Activated CD4-positive, alpha-beta T cell treated with anti-CD3 and anti-CD28 coated beads, Interleukin-2, amount 10 ng/mL, durations not matched to agents 24 days and 14 days (primary cell): ENCODE measurements at places on chromosomes 11 and 22.
A peak's percentile ranks its signal among the peaks of the same experiment; 100 is the strongest.

DNA sequence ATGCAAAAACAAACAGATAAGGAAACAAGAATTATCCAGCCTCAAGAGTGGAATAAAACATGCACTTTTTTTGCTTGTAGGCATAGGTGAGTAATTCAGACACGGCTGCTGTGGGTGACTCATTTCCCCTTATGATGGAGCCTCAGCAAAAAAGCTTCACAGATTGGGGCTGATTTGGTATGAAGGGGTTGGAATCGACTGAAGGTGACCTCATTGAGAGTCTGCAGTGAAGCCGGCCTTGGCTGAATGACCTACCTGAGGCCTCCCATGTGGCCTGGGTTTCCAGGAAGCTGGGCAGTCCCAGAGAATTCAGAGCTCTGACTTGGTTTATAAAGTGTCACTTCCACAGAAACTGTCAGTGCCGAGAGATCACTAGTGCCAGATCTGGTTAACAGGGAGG is 34.2 kb upstream of the VPREB1 start:
- peak; percentile 86 for DNase-seq

- no peak for DNase-seq
Measured at GRCh38 chr11:46857666-46858065, 11.6 kb upstream of the CKAP5 start.

GRCh38 chr11:67611165-67611564 is 4.4 kb downstream of the NDUFV1 start:
- DNase-seq: peak; percentile 56

DNA sequence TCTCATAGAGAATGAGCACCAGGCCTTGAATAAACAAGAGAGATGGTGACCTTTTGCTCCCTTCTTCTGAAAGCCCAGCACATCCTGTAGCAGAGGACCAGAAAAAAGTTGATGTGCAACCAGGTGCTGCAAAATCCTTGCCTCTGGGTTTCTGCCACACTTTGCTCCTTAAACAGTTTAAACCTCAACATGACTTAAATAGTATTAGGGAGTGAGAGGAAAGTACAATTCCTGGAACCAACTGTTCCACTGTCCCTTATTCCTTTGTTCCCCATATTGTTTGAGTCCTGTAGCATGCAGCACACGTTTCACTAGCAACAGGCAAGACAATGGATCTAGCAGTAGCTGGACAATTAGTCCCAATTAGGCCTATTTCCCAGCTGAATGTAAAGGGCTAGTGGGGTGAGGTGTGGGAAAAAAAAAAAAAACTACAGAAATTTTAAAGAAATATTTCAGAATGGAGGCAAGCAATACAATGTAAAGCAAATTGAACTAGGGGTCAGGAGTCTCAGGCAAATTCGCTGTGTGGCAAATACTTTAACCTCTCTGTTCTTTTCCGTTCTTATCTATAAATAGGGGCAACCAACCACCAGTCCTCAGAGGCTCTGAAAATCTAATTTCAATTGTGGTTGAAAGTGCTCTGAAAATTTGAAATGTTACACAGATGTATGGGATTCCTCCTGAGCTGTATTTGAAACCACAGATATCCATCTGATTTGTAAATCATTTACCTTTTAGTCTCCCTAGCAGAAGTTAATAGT is 6.6 kb downstream of the MPPED2 start:
- no peak for DNase-seq

DNA sequence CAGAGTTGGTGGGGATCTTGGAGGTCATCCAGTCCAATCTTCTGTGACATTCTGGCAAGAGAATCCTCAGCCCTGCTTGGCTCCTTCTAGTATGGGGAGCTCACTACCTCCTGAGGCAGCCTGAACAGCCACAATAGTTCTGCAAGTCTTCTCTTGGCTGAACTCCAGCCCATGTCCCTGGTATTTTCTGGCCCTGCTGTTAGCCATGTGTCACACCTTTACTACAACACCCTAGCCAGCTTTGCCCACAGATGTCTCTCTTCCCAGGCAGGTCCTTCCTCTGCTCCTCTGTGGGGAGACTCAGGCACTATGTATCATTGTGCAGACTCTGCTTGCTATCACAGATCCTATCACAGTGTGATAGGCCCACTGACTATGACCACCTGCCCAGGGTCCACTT is 297.7 kb downstream of the CTTN start:
- DNase-seq: no peak

- DNase-seq: no peak
Measured at GRCh38 chr11:45022294-45023064, 71.8 kb upstream of the TP53I11 start.

- no peak for DNase-seq
Measured at GRCh38 chr22:47474895-47475294, 712.4 kb downstream of the TBC1D22A start.

DNA sequence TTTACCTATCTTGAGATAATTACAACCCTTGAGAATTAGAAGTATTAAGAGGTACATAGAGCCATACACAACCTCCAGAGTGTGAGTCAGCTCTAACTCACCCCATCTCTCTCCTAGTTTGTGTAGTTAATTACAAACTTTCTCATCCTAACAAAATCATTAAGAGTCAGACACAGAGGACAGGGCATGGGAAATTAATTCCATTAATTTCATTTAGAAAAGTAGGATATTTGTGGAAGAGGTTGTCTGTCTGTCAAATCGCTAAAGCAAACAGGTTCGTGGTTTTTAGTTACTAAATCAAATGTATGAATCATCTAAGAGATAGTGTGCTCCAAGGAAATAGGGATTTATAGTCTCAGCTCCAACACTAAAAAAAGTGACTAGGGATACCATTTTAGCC is 1261.4 kb upstream of the TENM4 start:
- DNase-seq: no peak

DNA sequence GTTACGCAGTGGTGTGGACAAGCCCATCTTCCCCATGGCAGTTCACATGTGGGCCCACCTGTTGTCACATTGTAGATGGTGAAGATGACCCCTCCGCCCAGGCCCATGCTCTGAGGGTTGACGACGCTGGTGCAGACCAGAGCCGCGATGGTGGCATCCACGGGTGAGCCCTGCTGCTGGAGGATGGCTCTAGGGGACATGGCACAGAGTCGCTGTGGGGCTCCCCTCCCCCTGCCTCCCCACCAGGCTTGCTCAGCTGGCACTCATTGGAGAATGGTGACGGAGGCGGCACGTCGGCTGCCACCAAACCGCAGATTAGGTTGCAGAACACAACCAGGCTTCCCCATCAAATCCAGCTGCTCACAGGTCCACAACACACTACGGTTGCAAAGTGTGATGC is 11.1 kb downstream of the GGT5 start:
- no peak for DNase-seq

- DNase-seq: no peak
Measured at GRCh38 chr22:44454113-44454769, 43.8 kb downstream of the RTL6 start.

- DNase-seq: peak; percentile 49
Measured at GRCh38 chr11:17599460-17599925, 52.4 kb downstream of the OTOG start.

GRCh38 chr22:36741204-36741793 is 34.6 kb downstream of the IFT27 start:
- no peak for DNase-seq

- DNase-seq: no peak
Measured at GRCh38 chr11:132185726-132186592, 815.5 kb downstream of the NTM start.

DNA sequence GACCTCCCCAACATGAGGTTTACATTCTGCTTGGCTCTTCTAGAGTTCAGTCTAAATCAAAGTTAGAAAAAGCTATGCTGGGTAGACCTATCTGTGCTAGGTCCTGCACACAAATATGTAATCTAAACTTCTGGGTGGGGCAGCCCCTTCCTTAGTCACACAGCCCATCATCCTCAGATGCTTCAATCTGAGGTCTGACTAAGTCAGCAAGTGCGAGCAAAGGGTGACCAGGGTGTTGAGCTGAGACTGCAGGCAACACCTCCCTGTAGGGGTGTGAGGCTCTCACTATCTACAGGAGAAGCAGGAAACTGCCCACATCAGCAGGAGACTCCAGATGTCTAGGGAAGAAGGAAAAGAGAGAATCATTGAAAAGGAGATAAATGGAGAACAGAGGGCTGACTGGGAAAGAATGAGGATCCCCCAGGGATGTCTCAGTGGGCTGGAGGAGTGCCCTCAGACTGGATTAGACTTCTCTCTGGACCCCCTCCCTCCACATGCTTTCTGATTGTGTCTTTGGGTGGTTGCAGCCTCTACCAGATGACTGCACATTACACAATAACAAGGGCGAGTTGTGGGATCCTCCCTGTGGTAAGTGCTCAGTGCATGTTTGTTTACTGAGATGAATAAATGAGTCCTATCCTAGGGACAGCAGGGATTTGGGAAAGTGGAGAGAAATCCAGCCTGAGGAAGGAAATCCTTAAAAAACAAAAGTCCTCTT is 266.2 kb upstream of the PLET1 start:
- DNase-seq: no peak

- no peak for DNase-seq
Measured at GRCh38 chr11:18614667-18615066, 15.1 kb downstream of the MISFA start.

GRCh38 chr11:36619502-36619901 is 21.5 kb upstream of the RAG2 start:
- no peak for DNase-seq

- no peak for DNase-seq
Measured at GRCh38 chr11:76653674-76654284, 16.8 kb downstream of the LRRC32 start.

GRCh38 chr11:78339483-78339882 is 78.1 kb downstream of the GAB2 start:
- peak; percentile 70 for DNase-seq

- DNase-seq: no peak
Measured at GRCh38 chr11:117696540-117696939, 100.5 kb downstream of the DSCAML1 start.

DNA sequence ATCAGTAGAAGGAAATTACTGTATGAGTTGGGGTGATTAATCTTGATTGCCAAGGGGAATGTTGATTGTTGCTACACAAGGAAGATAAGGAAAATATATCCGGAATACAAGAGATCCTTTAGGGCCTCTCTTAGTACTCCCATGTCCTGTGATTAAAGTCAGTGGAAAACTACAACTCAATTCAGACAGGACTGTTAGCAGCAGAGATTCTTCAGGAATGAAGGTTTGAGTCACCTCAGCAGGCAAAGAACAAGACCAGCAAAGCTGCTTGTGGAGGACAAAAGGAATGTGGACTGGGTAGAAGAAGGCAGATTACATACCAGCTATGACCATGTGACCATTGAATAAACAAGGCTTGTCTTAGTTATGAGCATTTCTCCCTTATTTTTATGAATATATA is 478.2 kb downstream of the BUD13 start:
- no peak for DNase-seq

DNA sequence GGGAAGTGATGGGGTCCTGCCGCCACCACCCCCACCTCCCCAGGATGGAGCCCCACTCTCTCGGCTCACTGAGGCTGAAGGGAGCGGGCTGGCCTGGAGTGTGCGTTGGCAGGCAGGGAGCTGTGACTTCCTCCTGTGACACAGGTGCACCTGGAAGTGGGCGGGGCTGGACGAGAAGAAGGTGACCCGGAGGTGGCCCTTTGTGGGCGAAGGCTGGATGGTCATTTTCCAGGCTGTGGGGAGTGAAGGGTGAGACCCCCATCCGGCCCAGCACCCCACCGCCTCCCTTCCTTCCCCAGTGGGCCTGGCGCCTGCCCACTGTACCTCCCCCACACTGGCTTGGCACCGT is 15.3 kb downstream of the IL17REL start:
- DNase-seq: no peak

DNA sequence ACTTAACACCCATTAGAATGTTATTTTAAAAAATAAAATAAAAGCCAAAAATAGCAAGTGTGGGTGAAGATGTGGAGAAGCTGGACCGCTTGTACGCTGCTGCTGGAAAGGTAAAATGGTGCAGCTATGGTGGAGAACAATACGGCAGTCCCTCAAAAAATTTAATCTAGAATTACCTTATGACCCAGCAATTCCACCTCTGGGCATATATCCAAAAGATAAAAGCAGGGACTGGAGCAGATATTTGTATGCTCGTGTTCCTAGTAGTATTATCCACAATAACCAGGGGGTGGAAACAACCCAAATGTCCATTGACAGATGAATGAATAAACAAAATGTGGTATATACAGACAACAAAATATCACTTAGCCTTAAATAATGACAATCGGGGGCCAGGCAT is 6.1 kb upstream of the APOA5 start:
- no peak for DNase-seq

GRCh38 chr22:37107816-37108621 is 1.5 kb downstream of the TMPRSS6 start:
- no peak for DNase-seq

DNA sequence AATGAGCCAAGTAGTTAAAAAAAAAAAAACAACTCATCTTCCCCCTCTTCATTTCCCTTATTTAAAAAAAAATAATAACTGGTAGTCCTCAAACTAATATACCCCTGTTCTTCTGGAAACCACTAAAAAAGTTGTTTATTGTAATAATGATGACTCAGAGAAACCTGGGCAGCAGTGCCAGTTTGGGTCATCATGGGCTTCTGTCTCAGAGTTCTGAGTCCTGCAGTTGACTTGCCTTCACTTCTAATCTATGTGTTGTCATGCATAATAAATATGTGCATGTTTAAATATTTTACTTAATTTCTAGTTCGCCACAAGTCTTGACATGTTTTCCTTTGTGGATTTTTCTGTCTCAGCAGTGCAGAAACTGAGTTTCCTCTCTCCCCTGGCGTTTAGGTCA is 46.8 kb downstream of the PPP2R1B start:
- DNase-seq: no peak

- DNase-seq: peak; percentile 43
Measured at GRCh38 chr11:13118194-13118593, 109.1 kb downstream of the RASSF10 start.

- peak; percentile 68 for DNase-seq
Measured at GRCh38 chr11:63020671-63021291, 5.1 kb upstream of the SLC22A8 start.

- DNase-seq: peak; percentile 89
Measured at GRCh38 chr22:40348025-40348658, 1.8 kb downstream of the ADSL start.

DNA sequence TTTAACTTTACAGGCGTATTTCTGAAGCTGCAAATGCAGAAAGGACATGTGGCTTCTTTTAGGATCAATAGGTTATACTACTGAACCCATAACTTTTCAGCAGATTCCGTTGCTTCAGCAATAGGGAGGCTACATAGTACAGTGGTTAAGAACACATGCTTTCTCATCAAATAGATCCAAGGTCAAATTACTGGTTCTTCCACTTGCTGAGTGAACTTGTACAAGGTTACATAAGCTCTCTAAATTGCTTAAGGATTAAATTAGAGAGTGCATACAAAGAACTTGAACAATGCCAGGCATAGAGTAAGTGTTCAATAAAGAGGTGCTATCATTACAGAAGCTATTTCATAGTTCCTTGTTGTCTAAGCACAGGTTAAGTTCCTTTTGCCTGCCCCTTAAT is 129.6 kb downstream of the BARX2 start:
- DNase-seq: no peak
